ENCODE measurements at places on chromosomes 6 and 20.
A peak's percentile ranks its signal among the peaks of the same experiment; 100 is the strongest.

GRCh38 chr20:32631933-32632460 lies 41.7 kb downstream of the C20orf203 start:
- no peak for DNase-seq

DNA sequence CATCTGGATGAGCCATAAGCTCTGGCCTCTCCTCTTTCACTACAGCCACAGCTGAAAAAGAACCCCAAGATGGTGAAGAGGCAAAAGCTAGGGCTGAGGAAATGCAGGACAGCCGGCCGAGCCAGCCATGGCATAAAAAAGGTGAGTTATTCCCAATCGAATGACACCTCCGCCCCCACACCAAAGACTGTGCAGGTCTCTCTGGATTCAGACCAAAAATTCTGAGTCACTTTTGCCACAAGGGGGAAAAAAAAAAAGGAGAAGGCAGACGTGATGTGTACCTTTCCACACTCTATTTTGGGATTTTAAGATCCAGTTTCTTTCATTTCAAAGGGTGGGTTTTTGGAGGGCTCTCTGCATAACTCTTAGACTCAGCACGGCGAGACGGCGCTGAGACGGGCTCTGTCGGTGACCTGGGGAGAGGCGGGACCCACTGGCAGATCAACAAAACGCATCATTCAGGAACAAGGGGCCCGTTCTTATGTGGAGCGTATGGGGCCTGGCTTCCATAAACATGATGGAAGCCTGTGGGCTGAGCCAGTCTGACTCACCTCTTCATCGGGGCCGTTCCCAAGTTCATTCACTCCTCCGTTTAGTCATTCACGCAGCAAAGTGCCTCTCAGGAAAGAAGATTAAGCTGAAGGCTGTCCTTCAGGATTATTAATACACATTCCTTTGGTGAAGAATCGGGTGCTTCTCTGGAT lies 54.8 kb downstream of the NFATC2 start:
- DNase-seq = no peak

DNA sequence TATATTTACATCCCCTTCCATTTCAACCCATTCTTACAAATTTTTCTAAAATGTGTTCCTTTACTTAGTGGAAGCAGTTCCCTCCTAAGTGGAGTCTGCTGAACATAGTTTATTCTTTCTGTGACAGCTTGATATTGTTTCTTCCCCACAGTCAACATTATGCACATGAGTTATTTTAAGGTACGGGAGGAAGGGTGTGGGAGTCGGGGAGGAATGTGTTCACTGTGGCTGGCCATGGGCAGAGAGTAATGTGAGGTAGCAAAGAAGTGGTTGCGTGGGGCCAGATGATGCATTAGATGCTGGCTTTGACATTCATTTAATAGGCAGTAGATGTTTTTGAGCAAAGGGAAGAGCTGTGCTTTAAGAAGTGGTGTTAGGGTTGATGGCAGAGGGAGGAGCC lies 98.5 kb downstream of the ARMC2 start:
- DNase-seq = no peak

DNA sequence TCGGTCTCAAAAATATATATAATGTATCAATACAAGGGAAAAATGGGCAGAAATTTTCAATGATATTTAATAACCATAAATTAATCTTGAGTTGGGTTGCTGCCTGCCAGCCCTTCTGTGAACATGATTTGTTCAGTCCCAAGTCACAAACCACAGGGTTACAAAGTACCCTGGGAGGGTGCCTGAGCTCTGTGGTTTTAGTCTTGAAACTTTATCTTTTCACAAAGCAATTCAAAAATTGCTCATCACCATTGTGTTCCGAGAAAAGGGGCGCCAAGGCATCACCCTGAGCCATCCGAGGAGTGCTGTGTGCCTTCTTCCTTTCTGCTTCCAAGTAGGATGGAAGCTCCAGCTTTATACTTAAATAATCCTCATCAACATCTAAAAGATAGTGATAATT lies 141.6 kb upstream of the AKAP12 start:
- no peak for DNase-seq

DNA sequence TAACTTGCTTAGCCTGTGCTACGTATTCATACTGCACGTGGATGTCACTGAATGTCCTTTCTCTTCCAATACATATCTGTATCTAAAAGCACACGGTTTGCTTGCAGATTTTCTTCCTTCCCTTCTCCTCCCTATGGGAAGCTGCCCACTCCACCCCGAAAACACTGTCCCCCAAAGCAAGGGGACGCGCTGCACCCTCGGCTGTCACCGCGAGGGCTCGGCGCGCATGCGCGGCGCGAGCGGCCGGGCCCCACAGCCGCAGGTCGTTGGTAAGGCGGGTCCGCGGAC lies 659 bp downstream of the TMX4 start:
- DNase-seq = no peak

GRCh38 chr20:45969712-45970634 lies 2.0 kb downstream of the ZNF335 start:
- DNase-seq = no peak

DNA sequence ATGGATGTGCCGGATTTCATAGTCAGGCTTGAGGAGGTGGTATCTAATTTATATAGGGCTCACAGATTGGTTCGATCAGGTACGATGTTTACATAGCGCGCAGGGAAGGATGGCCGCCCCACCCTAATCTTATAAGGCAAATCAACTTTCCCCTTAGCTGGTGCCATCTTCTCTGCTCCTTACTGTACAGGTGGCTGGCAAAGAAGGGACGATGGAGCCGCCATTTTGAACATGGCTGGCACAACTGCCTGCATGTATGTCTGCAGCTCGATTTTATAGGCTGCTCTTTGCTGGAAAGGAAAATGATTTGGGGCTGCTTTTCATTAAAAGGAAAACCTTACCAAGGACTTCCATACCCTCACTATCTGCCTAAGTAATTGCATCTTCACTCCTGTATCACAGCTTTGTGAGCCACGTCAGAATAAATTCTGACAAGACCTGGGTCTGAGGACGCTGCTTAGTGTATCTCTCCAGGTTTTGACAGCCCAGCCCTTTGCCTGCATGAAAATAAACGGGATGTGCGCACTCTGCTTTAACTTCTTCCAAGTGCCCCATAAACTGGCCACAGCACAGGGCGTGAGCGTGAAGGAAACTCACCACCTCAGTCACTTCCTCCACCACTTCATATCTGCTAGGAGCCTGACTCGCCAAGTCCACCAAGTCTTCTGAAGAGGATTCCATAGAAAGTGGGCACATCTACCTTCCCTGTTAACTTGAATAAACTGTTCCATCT lies 109.4 kb upstream of the ARMC2 start:
- no peak for DNase-seq

DNA sequence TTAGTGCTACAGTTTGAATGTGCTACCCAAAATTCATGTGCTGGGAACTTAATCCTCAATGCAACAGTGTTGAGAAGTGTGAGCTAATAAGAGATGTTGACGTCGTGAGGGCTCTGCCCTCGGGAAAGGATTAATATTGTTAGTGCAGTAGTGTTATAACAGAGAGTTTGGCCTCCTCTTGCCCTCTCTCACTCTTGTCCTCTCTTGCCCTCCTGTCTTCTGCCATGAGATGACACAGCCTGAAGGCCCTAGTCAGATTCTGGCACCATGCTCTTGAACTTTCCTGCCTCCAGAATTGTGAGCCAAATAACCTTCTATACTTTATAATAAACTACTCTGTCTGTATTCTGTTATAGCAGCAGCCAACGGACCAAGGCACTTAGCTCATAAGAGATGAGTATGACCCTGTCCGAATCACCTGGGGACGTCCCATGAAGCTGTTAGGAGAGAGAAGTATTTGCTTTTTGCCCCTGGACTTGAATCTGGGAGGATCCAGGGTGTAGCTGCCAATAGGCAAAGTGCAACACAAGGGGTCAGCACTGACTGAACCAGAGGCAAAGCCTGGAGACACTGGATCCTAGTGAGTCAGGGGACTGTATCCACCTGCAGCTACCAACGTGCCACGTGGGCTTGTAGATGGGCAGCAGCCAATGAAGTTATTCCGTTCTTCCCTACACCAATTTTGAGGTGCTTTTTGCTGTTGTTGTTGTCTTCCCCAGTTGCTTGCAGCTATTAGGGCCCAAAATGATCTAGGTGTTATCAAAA lies 233.7 kb downstream of the THBS2 start:
- DNase-seq = no peak

GRCh38 chr6:13058051-13058450 lies 270.3 kb downstream of the TBC1D7 start:
- DNase-seq = no peak

GRCh38 chr20:51803148-51803854 lies 980 bp upstream of the SALL4 start:
- DNase-seq = no peak

DNA sequence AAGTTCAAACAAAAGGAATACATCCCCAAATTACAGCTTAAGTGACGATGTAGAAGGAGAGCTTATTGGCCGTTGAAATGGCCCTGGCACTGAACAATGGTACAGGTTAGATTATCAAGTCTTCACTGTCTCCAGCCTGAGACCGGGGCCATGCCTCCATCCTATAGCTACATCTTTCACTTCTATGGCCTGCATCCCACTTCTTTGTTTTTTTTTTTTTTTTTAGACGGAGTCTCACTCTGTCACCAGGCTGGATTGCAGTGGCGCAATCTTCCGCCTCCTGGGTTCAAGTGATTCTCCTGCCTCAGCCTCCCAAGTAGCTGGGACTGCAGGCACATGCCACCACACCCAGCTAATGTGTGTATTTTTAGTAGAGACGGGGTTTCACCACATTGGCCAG lies 464.6 kb downstream of the CDH26 start:
- DNase-seq = no peak

DNA sequence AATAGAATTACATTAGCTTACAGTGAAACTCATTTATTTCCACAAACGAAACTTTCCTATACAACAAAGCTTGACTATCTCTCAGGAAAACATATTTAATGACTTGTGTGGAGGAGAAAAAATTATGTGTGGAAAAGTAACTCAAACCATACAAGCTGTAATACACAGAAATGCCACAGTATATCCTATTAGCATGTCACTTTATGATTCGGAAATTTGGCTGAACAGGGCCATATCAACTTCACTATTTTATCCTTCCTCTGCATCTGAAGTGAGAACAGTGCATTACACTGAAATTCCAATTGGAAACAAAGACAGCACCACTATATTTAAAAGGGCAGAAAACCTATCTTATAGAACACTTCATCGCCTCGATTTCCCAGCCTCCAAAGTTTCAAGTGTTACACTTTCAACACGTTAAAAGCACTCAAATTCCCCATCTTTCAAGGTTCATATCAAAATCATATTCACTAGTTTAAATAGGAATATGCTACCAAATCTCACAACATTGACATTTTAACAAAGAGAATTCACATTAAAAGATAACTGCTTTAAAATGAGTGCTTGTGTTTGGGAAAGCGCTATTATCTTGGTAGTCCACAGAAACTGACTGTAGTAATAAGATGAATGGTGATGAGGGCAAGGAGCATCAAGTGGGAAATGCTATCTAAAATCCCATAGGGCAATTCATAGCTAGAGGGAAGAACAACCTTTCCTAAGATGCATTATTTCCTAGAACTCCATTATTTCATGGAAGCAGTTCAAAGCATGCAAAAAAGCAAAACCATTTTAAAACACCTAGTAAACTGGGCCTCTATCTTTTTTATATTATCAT lies 1.8 kb downstream of the REV3L start:
- DNase-seq = peak; percentile 58

DNA sequence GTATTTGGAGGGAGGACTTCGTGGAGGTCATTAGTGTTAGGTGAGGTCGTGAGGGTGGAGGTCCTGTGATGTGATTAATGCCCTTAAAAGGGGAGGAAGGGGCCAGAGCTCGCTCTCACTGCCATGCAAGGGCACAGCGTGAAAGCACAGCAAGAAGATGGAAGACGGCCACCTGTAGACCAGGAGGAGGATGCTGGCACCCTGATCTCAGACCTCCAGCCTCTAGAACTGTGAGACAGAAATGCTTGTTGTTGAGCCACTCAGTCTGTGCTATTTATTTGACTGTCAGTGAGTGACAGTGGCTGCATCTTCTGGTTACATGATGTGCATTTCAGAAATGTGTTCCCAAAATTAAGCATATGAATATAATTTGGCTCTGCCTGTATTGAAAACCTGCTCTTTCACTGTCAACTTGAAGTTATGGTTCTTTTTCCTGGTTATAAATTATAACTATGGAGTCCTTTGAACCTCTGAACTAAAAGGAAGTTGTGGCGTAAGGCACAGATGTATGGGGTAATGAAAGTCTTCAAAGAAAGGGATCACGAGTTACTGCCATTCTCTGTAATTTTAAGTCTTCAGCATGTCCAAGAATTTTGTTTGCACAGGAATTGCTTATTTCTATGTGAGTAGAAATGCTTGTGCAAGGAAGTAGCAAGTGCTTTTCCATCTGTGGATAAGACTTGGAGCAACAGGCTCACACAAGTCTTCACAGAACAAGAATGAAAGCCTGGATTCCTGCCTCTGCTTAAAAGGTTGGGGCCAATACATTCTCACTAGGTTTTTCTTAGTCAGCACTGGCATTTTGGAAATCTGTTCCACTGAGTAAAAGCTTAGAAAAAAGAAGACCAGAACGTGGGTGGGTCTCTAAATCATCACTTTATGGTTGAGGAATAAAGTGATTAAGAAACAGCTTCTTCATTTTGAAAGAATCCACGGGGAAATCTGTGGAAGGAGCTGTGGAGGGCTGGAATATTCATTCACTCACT lies 10.3 kb downstream of the PPP1R14C start:
- DNase-seq = no peak

DNA sequence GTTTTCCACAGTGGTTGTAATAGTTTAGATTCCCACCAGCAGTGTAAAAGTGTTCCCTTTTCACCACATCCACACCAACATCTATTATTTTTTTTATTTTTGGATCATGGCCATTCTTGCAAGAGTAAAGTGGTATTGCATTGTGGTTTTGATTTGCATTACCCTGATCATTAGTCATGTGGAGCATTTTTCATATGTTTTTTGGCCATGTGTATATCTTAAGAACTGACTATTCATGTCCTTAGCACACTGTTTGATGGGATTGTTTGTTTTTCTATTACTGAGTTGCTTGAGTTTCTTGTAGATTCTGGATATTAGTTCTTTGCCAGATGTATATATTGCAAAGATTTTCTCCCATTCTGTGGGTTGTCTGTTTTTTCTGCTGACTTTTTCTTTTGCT lies 820.1 kb downstream of the TENT5A start:
- no peak for DNase-seq

DNA sequence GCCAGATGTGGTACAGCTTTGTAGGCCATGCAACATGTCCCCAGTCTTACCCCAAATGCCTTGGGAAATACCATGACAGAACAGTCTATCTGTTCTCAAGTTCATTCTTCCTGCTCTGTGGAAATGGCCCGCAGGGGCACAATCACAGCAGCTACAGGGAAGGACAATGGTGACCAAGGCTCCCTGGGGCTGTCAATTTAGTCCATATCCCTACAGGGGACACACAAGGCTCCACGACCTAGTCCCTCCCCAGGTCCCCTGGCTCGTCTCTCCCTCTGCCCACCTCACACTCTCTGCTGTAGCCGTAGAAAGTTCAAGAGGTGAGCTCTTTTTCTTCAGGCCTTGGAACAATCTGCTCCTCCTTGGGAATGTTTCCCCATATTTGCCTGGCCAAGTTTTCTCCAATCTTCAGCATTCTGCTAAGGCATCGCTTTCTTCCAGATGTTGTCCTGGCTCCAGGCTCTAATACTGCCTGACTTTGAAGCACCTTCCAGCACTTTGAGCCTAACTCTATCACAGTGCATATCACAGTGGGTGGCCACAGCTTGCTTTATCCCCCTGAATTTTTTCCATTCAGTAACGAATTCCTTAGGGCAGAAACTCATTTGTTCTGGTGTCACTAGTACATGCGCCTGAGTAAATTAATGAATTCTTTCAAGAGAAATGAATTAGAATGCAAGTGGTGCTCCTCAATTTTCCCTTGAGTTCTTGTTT lies 92.6 kb downstream of the MAP3K7 start:
- DNase-seq = no peak

All from NCI-H2029 treated with DMSO at 0.1 percent for 48 hours (cell line).